ENCODE measurements at places on chromosomes 6 and 20.

- no peak overlapping the region for H3K4me3 ChIP-seq
- no peak overlapping the region for H3K27ac ChIP-seq
- DNase-seq = no peak
- H3K27me3 ChIP-seq = peaks cover 7% of the 10 kb centered on the region
- H3K4me1 ChIP-seq = peaks cover 6% of the 10 kb centered on the region
Observed at GRCh38 chr20:45611054-45611453, 18.5 kb upstream of the WFDC10A start.

GRCh38 chr6:109939654-109940053 lies 38.5 kb upstream of the GPR6 start:
- no peak overlapping the region for H3K27ac ChIP-seq
- no peaks in the 10 kb centered on the region for H3K4me1 ChIP-seq
- DNase-seq = no peak
- H3K36me3 ChIP-seq = peaks cover 1% of the 10 kb centered on the region
- peaks cover 18% of the 10 kb centered on the region for H3K27me3 ChIP-seq

DNA sequence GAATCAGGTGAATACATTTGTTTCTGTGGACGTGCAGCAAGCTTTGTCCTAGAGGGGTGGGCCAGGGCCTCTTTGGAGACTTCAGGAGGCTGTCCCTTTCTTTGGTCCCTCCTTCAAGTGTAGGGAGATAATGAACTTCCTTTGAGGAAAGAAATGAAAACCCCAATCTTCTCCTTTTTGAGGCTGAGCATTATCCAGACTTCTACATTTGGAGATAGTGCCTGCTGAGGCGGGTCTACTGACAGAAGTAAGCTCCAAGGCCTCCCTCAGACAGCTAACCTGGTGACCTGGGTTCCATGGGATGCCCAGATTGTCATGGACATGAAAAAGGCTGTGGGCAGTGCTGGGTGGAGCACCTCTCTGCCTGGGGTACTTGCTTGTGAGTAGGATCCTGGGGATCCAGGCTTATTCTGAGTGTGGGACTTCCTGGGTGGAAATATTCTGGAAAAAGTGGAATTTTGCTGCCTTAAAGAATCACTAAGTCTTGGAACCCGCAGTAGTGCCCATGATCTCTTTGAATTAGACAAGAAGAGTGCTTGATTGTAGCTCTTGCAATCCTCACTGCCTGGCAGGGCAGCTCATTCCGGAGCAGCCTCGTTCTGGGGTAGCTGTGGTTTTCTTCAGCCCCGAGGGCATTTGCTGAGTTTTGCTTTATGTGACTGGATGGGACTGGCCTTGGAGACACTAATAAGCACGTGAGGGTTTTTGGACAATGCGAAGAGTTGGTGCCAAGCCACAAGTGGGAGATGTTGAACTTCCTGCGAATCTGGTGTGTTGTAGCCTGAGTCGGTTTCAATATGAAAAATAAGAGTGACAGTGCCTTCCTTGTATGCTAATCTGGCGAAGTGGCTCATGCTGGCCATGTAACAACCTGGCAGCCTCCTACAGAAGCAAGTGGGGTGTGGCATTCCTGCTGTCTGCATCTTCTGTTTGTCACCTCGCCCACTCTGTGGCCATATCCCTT lies 28.1 kb downstream of the SNRNP48 start:
- peaks cover 17% of the 10 kb centered on the region for H3K4me1 ChIP-seq
- peaks cover 31% of the 10 kb centered on the region for H3K27me3 ChIP-seq
- no peaks in the 10 kb centered on the region for H3K36me3 ChIP-seq
- H3K27ac ChIP-seq = no peak overlapping the region
- peak; percentile 44 for DNase-seq
- no peak overlapping the region for H3K4me3 ChIP-seq

- H3K4me3 ChIP-seq = no peak overlapping the region
- DNase-seq = no peak
- H3K27me3 ChIP-seq = peaks cover 7% of the 10 kb centered on the region
- H3K27ac ChIP-seq = no peak overlapping the region
- no peaks in the 10 kb centered on the region for H3K4me1 ChIP-seq
Observed at GRCh38 chr6:56756791-56757587, 114.3 kb upstream of the DST start.

DNA sequence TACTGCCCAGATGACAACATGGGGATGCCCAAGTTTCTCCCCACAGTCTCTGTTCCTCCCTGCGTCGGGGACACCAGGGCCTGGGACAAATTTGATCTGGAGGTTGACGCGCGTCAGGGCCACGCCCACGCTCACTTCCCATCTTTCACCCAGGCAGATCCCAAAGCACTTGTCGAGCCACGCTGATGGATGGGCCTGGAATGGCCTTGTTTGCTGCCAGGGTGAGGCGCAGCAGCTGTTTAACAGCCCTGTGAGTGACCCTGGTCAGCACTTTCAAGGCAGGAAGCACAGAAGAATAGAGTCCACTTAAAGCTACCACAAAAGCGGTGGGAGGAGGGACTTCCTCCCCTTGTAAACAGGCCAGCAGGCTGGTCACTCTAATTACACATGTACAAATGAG lies 324.7 kb upstream of the JARID2 start:
- H3K4me3 ChIP-seq = no peak overlapping the region
- H3K4me1 ChIP-seq = no peaks in the 10 kb centered on the region
- no peaks in the 10 kb centered on the region for H3K36me3 ChIP-seq
- H3K27ac ChIP-seq = no peak overlapping the region
- DNase-seq = no peak

GRCh38 chr6:28064272-28064671 lies 16.1 kb upstream of the ZNF165 start:
- H3K4me1 ChIP-seq = no peaks in the 10 kb centered on the region
- no peak overlapping the region for H3K4me3 ChIP-seq
- peaks cover 29% of the 10 kb centered on the region for H3K27me3 ChIP-seq
- DNase-seq = no peak
- no peak overlapping the region for H3K27ac ChIP-seq
- H3K36me3 ChIP-seq = no peaks in the 10 kb centered on the region

GRCh38 chr20:44396369-44397130 lies 41.1 kb downstream of the HNF4A start:
- H3K36me3 ChIP-seq = no peaks in the 10 kb centered on the region
- H3K27ac ChIP-seq = no peak overlapping the region
- peaks cover 20% of the 10 kb centered on the region for H3K27me3 ChIP-seq
- DNase-seq = no peak

Data from activated CD8-positive, alpha-beta memory T cell treated with anti-CD3 and anti-CD28 coated beads, Interleukin-2, amount 10 ng/mL, durations not matched to agents 7 days and 5 days (primary cell).